ENCODE measurements at places on chromosomes 16 and 17.

GRCh38 chr16:88739139-88739976 is 33.1 kb downstream of the CTU2 start:
- no peak for DNase-seq

DNA sequence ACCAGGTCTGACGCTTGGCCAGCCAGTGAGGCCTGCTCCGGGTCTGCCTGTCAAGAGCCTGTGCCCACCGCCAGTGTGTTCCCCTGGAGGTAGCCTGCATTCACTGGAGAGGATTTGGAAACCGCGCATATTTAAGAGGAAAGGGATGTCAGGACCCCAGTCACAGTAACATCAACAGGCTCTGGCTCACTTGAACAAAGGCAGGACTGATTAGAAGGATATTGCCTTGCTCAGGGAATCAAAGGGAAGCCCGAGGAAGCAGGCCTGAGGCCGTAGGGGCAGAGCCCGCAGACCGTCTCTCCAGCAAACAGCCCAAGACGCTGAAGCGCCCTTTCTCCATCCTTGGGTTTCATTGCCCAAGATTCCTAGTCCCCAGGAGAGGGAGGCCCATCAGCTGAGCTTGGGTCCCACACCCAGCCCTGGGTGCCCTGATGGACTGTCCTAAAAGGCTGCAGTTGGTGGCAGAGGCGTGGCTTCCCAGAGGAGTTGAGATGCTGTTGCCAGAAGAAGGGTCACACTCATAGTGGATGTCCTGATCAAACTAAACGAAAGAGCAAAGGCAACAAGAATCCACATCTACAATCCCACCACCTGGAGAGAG is 23.2 kb downstream of the NT5M start:
- no peak for DNase-seq

DNA sequence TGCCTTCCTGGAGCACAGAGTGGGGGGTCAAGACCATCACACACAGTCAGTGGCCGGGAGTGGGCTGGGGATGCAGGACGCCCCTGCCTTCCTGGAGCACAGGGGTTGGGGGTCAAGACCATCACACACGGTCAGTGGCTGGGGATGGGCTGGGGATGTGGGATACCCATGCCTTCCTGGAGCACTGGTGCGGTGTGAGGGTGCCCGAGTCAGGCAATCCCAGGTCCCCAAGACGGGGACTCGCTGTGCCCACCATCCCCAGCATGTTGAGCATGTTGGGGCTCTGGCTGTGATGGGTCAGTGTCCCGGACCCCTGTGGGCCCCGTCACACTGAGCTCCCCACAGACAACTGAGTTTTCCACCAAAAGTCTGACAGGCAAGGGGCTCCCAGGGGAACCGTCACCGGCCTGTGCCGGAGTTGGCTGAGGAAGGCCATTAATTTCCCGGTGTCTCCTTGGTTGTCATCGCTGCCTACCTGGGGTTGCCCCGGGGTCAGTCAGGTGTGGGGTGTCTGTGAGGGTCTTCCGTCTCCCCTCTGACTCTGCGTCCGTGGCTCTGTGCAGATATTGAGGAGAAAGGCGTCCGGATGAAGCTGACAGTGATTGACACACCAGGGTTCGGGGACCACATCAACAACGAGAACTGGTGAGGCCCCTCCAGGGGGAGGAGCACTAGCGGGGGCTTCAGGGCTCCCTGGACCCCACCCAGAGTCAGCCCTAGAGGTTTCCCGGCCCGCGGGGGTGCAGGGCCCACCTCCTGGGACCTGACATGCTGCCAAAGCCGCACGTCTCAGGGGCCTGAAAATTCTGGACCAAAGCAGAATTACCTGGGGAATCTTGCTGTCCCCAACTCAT is 347.1 kb downstream of the SEC14L1 start:
- no peak for DNase-seq

DNA sequence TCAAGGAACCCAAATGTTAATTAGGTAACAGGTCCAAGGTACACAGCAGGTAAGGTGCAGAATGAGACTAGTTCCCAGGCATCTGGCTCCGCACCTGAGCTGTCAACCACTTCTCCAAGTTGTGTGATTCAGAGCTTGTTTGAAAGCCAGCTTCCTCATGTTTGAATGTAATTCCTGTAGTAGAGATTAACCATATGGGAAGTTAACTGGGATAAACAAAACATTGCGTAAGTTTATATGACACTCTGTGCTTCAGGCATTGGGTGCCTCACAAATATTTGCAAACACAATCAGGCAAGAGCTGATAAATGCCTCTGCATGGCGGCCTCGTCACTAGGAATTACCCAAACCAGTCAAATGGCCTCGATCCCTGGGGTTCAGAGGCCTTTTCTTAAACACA is 27.9 kb upstream of the CPHXL start:
- no peak for DNase-seq

DNA sequence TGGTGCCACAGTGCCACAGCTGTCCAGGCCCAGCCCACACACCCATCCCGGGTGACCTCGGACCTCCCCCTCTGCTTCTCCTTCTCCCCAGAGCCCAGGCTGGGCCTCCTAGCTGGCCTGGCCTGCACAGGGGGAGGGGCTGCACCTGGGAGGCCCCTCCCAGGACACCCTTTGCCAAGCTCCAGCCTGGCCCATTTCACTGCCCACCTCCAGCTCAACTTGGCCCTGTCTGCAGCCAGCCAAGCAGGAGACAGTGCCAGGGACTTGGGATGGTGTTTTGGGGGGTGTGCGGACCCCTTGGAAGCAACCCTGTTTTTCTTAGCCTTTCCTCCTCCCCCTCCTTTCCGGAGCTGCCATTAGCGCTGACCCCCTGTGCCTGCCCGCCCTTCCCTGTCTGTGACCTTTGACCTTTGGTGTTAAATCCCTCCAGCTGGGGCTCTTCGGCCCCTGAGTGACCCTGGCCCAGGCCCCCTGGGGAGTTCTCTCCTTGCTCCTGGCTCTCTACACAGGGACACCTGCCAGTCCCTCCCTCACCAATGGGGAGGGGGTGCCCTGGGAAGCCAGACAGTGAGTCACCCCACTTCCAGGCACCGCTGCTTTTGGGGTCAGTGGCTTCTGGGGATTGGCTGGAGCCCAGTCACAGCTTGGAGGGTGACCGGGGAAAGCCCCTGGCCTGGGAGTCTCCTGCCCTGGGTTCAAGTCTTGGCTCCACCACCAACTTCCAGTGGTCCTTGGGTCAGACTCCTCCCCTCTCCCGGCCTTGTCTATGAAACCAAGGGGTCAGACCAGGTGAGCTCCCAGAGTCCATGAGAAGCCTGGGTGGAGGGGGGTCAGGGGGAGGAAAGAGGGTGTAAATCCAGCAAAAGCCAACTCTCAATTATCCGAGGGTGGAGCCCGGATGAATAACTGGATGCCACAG is 1.9 kb downstream of the GLIS2 start:
- no peak for DNase-seq

DNA sequence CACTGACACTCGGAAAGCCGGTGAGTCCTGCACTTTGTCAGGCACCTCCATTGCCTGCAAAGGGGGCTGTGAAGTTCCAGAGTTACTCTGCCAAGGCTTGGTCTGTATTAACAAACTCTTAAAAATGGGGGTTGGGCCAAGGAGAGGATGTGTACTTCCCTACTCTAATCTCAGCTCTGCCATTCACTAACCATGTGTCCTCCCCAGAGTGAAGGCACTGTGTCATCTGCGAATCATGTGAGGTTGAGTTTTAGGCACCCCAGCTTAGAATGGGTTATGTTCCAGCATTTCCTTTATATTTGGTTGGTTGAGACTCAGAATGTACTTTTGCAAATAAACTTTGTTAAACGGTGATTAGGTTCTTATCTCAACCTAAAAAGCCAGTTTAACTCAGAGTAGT is 24.9 kb downstream of the ERCC4 start:
- DNase-seq = no peak

DNA sequence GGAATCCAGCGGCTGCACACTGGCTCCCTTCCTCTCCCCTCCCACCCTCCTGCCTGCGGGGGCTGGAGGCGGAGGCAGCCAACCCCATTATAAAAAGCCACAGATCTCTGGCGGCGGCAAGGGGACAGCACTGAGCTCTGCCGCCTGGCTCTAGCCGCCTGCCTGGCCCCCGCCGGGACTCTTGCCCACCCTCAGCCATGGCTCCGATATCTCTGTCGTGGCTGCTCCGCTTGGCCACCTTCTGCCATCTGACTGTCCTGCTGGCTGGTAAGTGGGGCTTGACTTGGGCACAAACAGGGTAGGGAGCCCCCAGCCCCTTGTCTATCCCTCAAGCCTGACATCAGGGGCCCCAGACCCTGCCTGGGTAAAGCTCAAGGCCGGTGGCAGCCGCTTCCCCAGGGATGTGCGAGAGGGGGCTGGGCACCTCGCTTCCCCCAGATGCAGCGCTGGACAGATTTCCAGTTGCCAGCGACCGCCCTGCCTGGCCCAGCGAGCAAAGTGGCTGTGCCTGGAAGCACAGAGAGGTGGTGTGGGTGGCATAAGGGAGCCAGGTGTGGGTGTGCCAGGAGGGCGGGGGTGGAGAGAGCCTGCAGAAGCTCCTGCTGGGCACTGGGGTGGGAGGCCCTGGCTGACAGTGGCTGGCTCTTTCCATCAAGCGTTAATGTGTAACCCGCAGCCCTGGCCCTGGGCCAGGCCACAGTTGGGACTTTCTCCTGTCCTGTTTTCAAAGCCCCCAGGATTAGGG is at the start of gene CX3CL1:
CX3CL1 (plus strand) TSS at position 119 of the 745 bp plus-strand sequence; CDS start at position 198, 79 bp downstream.
- DNase-seq = no peak

GRCh38 chr16:16118337-16118736 is 105.0 kb downstream of the ABCC6 start:
- no peak for DNase-seq

GRCh38 chr17:68886401-68886800 is 68.8 kb downstream of the ABCA8 start:
- no peak for DNase-seq

- no peak for DNase-seq
These were observed 140.6 kb downstream of the CDK5R1 start for GRCh38 chr17:32627239-32627996.

DNA sequence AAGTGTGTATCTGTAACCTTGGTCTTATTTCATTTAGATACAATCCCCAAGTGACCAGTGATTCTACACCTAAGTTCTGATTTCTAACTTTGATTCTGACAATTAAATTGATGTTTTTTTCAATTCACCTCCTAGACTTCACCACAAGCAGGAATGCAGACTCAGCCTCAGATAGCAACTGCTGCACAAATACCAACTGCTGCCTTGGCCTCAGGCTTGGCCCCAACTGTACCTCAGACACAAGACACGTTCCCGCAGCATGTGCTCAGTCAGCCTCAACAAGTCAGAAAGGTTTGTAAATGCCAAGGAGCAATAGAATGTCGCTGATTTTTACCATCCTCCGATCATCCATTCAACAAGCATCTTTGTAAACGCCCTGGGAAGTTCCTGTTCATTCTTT is 177.7 kb downstream of the MRTFB start:
- DNase-seq = no peak

GRCh38 chr17:78971756-78972506 is 7.8 kb downstream of the LGALS3BP start:
- no peak for DNase-seq

DNA sequence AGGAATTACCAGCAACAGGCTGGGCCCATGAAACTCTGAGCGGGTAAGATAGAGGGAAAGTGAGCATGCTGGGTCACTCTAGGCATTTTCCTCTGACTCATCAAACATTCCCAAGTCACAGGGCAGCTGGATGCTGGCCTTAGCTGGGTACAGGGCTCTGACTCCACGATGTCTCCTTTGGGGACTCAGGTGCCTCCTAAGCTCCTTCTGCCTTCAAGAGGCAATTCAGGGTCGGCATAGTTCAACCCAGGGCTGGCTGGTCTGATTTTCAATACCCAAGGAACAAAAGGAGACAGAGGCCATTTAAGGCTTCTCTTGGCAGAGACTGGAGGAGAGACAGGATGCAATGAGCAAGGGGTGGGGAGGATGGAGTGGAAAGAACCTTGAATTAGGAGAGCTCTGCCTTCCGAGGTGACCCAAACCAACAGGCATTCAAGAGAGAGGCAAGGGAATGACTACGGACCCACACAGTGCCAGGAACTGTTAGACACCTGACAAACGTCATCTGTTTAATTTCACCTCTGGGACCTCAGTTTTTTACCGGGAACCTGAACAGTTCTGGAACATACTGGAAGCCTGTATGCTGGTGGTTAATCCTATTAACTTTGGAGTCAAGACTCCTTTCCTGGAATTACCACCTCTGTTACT is 910 bp downstream of the WBP2 start:
- DNase-seq = no peak

- DNase-seq = no peak
These were observed 6.4 kb downstream of the KDM6B start for GRCh38 chr17:7840441-7840840.

DNA sequence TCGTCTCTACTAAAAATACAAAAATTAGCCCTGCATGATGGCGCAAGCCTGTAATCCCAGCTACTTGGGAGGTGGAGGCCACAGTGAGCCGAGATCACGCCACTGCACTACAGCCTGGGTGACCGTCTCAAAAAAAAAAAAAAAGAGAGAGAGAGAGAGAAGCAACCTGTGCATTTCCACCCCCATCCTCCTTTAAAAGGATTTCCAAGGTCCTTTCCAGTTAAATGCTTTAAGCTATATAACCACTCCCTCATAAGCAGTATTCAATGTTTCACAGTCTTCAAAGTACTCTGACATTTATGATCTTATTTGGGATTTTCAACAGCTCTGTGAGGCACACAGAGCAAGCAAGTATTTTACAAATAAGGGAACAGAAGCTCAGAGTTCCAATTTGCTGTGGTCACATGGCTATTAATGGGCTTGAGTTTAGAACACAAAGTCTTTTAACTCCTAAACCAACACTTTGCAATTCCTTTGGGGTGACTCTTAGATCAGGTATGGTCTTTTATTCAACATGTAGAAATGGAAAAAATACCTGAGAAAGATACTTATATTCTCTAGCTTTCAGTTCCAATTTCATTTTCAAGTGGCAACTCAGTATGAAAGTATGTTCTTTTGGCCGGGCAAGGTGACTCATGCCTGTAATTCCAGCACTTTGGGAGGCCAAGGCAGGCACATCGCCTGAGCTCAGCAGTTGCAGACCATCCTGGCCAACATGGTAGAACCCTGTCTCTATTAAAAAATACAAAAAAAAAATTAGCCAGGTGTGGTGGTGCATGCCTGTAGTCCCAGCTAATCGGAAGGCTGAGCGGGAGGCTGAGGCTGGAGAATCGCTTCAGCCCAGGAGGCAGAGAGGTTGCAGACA is 31.3 kb downstream of the SPOP start:
- DNase-seq = no peak

GRCh38 chr17:74149597-74150427 is 53.7 kb upstream of the RPL38 start:
- DNase-seq = no peak

DNA sequence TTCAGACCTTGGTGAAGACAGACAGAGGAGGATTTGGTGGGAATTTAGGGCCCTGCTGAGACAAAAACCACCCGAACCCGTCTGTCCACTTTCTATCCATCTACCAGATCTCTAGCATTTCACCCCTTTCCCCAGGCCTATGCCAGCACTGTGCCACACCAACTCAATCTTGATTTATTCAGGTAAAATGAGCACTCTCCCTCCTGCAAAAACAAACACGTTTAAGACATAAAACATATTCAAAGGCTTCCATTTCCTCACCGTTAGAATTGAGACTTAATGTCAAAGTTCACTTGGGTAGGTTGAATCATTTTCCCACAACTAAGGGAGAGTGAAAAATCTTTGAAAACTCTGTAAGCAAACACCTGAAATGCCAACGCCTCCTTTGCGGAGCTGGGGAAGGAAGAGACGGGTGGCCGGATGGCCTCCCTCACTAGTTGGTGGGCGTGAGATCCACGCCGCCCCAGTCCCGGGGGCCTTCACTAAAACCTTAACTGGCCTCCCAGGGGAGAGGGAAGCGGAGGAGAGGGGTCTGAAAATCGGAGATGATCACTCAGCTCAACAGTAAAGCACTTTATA is 862 bp downstream of the DCAKD start:
- no peak for DNase-seq

- no peak for DNase-seq
These were observed 107.9 kb downstream of the SMG6 start for GRCh38 chr17:2195729-2196128.

All from stimulated activated CD8-positive, alpha-beta memory T cell treated with anti-CD3 and anti-CD28 coated beads, Interleukin-15, amount 100 ng/mL, for 1 hour (primary cell).